Activated naive CD4-positive, alpha-beta T cell treated with anti-CD3 and anti-CD28 coated beads for 36 hours (primary cell): ENCODE measurements at places on chromosomes 11 and 22. TPM values are rescaled to one million over a fixed set of nuclear protein-coding genes. Genes with fewer than 3 reads are reported as not detected.

Gene UCP2
- 157 TPM for total RNA-seq

Gene OTOG
- total RNA-seq, result not detected

GRCh38 chr11:37788141-37788877 is 1190.3 kb upstream of the RAG2 start:
- no peak for DNase-seq
- H3K4me1 ChIP-seq, result no peaks in the 10 kb centered on the region
- H3K36me3 ChIP-seq, result no peaks in the 10 kb centered on the region
- H3K27ac ChIP-seq, result no peak overlapping the region

DNA sequence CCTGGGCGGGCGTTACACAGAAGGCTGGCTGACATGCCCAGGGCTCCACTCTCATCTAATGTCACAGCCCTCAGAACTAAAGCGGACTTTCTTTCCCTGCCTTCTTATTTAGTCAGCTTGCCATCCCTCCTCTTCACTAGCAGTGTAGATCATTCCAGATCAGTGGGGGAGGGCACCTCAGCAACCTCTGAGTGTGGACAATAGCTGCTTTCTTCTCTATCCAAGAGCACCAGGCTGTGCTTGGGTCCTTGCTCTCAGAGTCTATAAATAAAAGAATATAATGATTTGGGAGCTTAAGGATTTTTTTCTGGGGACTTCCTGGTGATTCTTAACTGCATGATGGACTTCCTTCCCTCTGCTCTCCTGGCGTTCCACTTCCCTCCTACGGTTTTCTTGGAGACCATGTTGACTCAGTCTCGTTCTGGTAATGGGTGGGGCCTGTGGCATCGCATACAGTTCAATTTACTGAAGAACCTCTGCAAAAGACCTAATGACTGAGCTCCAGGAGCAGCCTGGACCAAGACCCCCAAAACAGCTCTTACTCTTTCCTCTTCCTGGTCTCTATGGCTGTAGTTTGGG is 2.9 kb upstream of the HMBS start:
- H3K4me3 ChIP-seq, result no peak overlapping the region
- H3K4me1 ChIP-seq, result peaks cover 17% of the 10 kb centered on the region
- H3K27ac ChIP-seq, result no peak overlapping the region
- H3K36me3 ChIP-seq, result peaks cover 7% of the 10 kb centered on the region

GRCh38 chr11:20367313-20367948 is 3.9 kb downstream of the HTATIP2 start:
- peaks cover 51% of the 10 kb centered on the region for H3K36me3 ChIP-seq
- peak overlapping the region; percentile 80 for H3K27ac ChIP-seq
- peak overlapping the region; percentile 23 for H3K4me3 ChIP-seq
- peaks cover 53% of the 10 kb centered on the region for H3K4me1 ChIP-seq

Gene SERPIND1
- total RNA-seq, result not detected

DNA sequence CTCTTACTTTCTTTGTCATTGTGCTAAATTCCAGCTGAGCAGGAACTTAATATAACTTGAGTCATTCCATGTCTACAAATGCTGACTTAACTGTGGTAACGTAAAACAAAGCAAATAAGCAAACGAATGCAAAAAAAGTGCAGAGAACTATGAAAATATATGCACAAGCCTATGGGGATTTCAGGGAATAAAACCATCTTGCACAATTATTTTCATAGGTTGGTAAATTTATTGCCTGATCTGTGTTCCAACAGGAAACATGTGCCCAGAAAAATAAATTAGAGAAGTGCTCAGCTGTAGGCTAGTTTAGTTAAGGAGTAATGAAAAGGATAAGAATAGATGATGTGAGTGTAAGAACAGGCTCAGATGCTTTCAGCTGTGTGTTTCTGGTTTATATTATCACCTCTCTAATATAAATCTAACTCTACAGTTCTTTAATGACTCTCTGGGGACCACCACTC is 1169.3 kb downstream of the LRRC4C start:
- H3K36me3 ChIP-seq, result no peaks in the 10 kb centered on the region
- DNase-seq, result no peak
- peaks cover 25% of the 10 kb centered on the region for H3K27me3 ChIP-seq
- peaks cover 10% of the 10 kb centered on the region for H3K4me1 ChIP-seq

Gene CALCB
- 12.5 TPM for total RNA-seq

- no peaks in the 10 kb centered on the region for H3K27me3 ChIP-seq
- H3K4me3 ChIP-seq, result no peak overlapping the region
- H3K4me1 ChIP-seq, result no peaks in the 10 kb centered on the region
- no peaks in the 10 kb centered on the region for H3K36me3 ChIP-seq
Observed at GRCh38 chr11:132895340-132895739, 637.0 kb downstream of the OPCML start.

DNA sequence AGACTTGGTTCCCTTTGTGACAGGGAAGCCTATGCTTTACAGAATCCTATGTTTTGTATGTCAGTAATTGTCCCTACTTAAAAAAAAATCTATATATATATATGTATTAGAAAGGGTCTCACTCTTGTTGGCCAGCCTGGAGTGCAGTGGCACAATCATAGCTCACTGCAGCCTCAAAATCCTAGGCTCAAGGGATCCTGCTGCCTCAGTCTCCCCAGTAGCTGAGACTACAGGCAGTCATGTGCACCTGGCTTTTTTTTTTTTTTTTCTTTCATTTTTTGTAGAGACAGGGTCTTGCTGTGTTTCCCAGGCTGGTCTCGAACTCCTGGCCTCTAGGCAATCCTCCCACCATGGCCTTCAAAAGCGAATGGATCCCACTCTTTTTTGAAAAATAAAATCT is 2.1 kb upstream of the NEAT1 start:
- peak overlapping the region; percentile 100 for H3K4me3 ChIP-seq
- H3K27me3 ChIP-seq, result peaks cover 14% of the 10 kb centered on the region
- H3K4me1 ChIP-seq, result peaks cover 43% of the 10 kb centered on the region

DNA sequence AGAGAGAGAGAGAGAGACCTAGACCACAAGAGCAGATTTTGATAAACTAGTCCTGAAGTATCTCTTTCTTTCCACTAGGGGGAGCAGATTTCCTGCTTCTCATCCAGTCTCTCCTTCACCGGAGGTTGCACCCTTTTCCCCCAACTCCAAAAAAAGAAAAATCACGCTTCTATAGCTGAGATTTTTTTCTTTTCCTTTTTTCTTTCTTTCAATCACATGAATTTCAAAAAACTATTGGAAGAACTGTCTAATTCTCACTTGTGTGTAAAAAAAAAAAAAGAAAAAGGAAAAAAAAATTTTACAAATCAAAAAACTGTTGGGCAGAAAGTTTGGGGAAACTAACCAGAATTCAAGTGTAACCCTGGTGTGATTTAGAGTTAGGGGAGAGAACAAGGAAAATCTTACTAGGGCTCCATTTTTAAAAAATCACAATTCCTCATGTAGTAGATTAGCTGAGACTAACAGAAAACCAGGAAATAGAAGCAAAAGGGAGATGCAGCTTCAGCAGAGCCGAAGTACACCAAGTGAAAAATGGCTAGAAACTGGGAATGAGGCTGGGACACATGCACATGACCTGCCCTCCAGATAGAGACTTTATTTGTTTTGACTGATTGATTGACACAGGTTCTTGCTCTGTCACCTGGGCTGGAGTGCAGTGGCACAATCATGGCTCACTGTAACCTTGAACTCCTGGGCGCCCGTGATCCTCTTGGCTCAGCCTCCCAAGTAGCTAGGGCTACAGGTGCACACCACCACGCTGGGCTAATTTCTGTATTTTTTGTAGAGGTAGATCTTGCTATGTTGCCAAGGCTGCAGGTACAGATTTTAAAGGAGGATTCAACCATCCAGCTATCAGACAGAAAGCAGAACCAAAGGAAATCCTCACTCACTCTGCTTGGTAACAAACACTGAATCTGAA is 27.1 kb downstream of the SDHD start:
- no peak overlapping the region for H3K27ac ChIP-seq
- H3K4me1 ChIP-seq, result peaks cover 8% of the 10 kb centered on the region
- DNase-seq, result no peak
- H3K4me3 ChIP-seq, result no peak overlapping the region
- H3K36me3 ChIP-seq, result peaks cover 9% of the 10 kb centered on the region

Gene SLC1A2
- not detected for total RNA-seq

- no peaks in the 10 kb centered on the region for H3K4me1 ChIP-seq
- no peak overlapping the region for H3K4me3 ChIP-seq
- H3K27ac ChIP-seq, result no peak overlapping the region
Observed at GRCh38 chr22:44585559-44586350, 87.7 kb upstream of the RTL6 start.

DNA sequence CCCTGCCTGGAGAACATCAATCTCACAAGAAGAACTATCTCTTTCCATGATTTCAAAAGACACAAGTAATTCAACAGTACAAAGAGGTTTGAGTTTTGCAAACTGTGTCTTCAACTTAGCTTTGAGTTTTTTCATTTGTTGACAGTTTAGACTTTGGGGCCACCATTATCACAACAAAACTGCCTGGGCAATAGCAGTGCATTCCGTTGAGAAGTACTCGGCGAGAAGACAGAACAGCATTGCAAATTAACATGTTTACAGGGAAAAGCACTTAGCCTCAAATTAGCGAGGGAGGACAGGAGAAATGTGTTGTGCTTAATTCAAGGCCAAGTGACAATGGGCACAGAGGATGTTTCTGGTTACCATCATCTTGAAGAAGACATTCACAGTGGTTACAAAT is 133.2 kb upstream of the MPPED2 start:
- no peak for DNase-seq
- H3K4me3 ChIP-seq, result no peak overlapping the region
- no peak overlapping the region for H3K27ac ChIP-seq
- no peaks in the 10 kb centered on the region for H3K4me1 ChIP-seq
- no peaks in the 10 kb centered on the region for H3K36me3 ChIP-seq

GRCh38 chr22:45878051-45878781 is 98.7 kb downstream of the WNT7B start:
- no peak overlapping the region for H3K4me3 ChIP-seq
- no peak for DNase-seq
- H3K36me3 ChIP-seq, result no peaks in the 10 kb centered on the region

Gene RAG2
- total RNA-seq, result not detected

GRCh38 chr11:19727246-19727645 is 14.6 kb downstream of the NAV2 start:
- no peaks in the 10 kb centered on the region for H3K27me3 ChIP-seq
- no peak for DNase-seq
- H3K36me3 ChIP-seq, result no peaks in the 10 kb centered on the region
- no peak overlapping the region for H3K4me3 ChIP-seq
- peaks cover 23% of the 10 kb centered on the region for H3K4me1 ChIP-seq
- no peak overlapping the region for H3K27ac ChIP-seq

Gene MYBPC3
- not detected for total RNA-seq

DNA sequence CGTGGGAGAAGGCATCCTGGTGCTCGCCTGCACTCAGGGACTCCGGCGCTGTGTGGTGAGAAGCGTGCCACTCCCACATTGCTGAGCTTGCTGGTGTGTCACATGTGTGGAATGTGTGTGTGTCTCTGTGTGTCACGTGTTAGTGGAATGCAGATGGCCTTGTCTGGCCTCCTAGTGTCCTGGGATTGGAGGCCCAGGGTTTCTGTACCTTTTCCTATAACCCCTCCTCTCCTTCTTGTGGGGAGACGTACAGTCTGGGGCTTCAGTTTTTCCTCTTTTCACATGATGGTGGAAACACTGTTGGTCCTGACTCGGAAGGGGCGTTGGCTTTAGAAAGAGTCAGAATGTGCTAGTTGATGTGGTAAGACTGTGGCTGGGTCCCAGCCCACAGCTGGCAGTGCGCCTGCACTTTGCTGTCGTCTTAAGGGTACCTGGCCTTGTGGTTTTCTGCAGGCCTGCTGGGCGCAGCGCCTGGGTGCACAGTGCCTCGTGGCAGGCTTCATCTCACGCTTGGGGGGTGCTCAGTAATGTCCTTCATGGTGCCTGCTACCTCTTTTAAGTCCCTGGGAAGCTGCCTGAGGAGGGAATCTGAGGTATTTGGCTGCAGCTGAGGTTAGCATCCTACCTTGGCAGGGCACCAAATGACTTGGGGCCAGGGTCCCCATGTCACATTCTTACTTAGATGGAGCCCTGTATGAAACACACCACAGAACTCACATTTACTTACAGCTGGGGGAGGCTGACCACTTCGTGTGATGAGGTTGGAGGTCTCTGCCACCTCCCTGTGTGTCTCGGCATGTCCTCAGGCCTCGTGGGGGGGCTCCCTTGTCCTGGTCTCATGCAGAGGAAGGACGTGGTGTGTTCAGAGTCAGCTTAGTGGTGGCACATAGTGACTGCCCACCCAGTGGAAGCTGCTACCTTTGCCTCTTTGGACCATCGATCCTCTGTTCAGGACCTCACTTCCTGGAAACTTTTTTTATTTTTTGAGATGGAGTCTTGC is 61.9 kb downstream of the MED15 start:
- peak; percentile 62 for DNase-seq
- no peaks in the 10 kb centered on the region for H3K27me3 ChIP-seq
- H3K4me3 ChIP-seq, result no peak overlapping the region
- H3K36me3 ChIP-seq, result peaks cover 74% of the 10 kb centered on the region
- peaks cover 69% of the 10 kb centered on the region for H3K4me1 ChIP-seq
- no peak overlapping the region for H3K27ac ChIP-seq

DNA sequence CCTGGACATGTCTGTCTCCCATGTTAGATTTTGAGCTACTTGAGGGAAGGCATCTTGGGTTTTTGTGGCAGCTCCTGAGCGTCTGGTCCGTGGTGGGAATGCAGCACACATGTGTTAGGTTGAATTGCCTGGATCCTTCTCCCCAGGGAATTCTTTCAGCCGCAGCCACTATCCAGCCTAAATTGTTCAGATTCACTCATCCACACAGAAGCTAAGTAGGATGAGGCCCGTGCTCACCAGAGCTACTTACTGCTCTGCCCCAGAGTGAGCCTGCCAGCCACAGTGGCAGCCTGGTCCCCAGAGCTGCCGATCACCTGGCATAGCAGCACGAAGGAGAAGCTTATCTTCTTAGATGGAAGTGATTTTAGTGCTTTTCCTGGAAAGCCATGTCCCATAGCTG is 34.4 kb upstream of the SORL1-AS1 start:
- no peaks in the 10 kb centered on the region for H3K27me3 ChIP-seq
- H3K4me1 ChIP-seq, result peaks cover 49% of the 10 kb centered on the region
- DNase-seq, result no peak
- H3K36me3 ChIP-seq, result peaks cover 45% of the 10 kb centered on the region

DNA sequence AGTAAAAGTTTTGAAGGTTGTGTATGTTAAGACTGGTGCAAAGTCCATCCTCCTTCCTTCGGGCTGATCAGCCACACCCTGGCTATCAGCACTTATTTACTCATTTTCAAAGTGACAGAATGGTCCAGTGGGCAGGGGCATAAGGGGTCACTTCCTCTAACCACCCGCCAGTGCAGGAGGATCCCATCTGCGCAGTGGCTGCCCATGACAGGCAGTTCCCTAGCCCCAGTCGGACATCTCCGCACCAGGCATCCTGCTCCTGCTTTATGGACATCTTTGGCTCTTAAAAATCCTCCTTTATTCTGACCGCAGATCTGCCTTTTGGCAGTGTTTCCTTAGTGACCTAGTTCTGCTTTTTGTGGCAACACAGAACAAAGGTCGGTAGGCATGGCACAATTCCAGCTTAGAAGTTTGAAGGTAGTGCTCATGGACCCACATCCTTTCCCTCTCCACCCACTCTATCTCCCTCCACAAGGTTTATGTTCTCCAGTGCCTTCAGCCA is 55.9 kb downstream of the BMAL1 start:
- peaks cover 63% of the 10 kb centered on the region for H3K4me1 ChIP-seq
- H3K27me3 ChIP-seq, result no peaks in the 10 kb centered on the region
- peaks cover 3% of the 10 kb centered on the region for H3K36me3 ChIP-seq
- no peak for DNase-seq
